A172 (cell line): ENCODE measurements at places on chromosomes 2 and 18. TPM values are rescaled to one million over a fixed set of nuclear protein-coding genes. Genes with fewer than 3 reads are reported as not detected.

DNA sequence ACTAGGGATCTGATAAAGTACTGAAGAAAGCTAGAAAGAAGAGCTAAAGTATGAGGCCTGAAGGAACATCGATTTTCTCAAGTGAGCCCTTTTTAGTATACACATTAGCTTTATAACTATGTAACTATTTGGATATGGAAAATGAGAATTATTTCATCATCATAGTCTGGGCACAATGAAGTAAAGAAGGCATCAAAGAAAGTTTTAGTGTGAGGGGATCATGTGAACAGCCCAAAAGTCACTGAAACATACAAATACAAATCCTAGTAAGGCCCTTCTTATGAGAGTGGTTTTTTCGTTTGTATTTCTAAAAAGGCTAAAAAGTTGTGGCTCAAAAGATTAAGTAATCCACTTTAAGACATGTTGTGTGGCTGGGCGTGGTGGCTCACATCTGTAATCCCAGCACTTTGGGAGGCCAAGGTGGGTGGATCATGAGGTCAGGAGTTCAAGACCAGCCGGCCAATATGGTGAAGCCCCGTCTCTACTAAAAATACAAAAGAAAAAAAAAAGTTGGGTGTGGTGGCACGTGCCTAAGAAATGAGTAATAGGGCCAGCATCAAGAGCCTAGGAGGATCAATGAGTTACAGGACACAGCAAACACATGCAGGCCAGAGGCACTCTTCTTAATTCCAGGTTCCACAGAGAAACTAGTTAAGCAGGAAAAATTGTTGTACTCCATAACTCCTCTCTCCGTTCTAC, 61.9 kb downstream of the PUM2 start:
- peak; percentile 57 for DNase-seq

DNA sequence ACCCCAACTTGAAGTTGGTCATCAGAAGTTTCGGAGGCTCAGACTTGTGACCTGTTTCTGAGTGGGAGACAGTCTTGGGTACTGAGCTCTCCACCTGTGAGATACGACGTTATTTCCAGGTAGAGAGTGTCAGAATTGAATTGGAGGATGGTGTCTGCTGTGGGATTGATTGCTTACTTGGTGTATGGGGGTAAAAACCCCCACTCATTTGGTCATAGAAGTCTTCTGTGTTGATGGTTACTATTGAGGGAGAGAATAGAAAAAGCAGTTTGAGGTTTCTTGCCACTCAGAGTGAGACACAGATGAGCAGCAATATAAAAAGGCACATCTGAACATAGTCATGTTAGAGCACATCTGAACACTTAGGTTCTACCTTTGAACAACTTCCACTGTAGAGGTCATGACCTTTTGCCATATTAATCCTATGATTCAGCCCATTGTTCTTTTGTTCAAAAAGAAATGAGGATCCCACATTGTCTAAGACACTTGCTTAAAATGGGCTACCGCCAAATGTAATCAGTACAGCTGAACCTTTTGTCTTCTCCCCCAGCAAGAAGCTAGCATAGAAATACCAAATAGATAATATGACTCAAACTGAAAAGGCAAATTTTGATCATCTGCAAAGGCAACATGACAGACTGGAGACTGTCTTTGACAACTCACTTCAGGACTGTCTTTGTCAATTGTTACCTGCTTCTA, 73.3 kb downstream of the NAB1 start:
- peak; percentile 20 for DNase-seq

- peak; percentile 77 for DNase-seq
Measured at GRCh38 chr2:145906354-145906753, 1386.4 kb upstream of the ZEB2 start.

GRCh38 chr2:45043174-45043573, 33.9 kb upstream of the SIX2 start:
- no peak for DNase-seq

DNA sequence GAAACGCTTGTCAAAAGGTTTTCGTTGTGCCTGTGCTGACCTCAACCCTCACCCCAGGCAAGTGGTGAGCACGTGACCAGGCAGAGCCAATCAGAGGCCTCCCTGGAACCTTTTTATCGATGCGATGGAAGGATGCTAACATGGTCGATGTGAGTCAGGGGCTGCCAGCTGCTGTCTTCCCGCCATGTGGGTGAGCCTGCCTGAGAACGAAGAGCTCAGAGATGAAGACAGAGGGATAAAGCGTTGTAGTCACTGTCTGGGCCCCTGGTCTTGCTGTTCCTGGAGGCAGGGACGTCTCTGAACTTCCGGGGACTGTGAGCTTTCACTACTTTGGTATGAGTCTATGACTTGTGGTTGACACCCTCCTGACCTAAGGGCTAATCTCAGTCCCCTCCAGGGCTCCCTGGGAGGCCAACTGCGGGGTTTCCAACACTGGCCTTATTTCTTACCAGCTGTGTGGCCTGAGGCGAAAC, 18.6 kb downstream of the DNMT3A start:
- DNase-seq, result peak; percentile 46

DNA sequence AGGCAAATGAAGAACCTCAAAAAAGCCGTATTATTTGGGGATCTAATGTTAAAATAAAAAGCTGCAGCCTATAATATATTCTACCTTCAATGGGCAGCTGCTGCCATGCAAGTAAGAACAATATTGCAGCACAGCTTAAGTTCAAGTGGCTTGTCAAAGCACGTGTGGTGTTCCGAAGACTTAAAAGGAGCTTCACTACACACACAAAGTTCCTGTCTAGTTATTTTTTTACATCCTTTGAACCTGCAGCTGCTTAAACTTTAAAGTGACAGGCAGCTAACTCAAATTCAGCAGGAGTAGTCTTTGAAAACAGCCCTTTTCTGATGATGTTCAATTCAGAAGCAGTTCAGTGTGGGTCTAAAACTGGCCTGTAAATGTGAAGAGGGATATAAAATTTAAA, 85.8 kb upstream of the XIRP2 start:
- no peak for DNase-seq

DNA sequence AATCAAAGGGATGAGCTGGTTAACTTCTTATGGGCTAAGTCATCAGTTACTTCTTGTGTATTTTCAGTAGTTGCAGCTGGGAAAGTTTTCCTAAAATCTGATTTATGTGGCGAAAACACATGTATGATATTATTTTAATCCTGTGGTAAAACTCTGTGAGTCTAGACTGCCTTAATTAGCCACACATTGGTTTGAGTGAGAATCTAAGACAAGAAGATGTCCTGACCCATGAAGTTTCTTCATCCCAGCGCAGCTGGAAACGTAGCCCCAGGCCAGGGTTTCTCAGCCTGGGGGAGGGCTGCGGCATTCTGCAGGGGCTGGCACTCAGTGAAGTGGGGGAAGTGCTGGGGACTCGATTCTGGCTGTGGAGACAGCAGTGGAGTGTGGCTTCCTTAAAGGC, 44.7 kb upstream of the INHBB start:
- DNase-seq, result no peak

- DNase-seq, result no peak
Measured at GRCh38 chr2:888906-889566, 61.6 kb upstream of the SNTG2 start.

GRCh38 chr2:240960971-240961876, 37.2 kb upstream of the SNED1 start:
- DNase-seq, result no peak

DNA sequence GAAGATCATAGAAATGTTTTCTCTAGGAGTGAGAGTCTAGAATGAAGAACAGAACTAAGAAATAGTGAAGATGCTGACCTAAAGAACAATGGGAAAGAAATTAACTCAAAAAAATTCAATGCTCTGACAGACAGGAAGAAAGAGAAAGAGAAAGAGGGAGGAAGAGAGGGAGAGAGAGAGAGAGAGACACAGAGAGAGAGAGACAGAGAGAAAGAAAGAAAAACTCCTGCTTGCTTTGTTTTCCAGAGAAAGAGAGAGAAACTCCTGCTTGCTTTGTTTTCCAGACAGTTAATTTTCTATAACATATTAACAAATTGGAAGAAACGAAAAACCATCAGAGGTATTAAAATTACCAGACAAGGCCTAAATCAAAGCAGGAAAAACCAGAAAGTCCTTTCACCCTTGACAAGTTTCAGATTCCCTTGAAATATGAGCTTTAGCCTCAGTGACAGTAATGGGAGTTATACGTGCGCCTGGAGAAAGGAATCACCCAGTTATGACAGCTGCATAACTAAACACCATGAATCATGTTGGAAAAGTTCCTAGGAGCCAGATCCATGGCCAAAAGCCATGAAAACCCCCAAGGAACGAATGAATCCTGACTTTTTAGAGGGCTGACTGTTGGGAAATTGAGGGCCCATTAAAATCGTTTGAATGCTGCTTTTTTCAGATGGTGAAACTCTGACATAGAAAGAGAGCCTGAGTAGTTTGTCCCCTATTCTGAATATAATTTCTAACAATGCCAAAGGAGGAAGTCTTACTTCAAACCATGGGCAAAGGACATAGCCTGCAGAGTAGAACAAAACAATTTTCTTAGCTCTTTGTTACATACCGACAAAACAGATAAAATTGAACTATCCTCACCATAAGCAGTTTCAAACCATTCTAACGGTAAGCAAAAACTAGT, 228.6 kb upstream of the CHST9 start:
- DNase-seq, result no peak

GRCh38 chr18:36503477-36503876, 206.0 kb downstream of the FHOD3 start:
- DNase-seq, result no peak

GRCh38 chr2:184326066-184326465, 272.3 kb upstream of the ZNF804A start:
- no peak for DNase-seq

DNA sequence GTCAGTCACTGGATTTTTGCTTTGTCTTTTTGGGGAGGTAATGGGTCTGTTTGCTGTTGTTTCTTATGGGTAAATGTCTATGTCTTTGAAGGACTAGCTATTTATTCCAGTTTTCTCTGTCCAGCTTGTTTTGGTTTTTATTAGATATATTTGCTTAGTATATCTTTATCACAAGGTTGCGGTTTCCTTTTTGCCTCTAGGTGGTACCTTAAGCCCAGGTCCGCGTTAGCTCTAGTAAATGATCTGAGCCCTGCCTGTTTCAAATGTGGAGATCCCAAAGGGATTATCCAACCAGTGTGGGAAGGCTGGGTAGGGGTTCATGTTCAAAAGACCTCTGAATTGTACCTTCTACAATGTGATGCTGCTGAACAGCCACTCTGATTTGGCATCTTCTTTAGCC, 114.5 kb downstream of the MYO3B start:
- no peak for DNase-seq

GRCh38 chr2:234735829-234736228, 216.0 kb upstream of the SH3BP4 start:
- no peak for DNase-seq

- no peak for DNase-seq
Measured at GRCh38 chr2:233010569-233011267, 2.3 kb downstream of the NGEF start.

DNA sequence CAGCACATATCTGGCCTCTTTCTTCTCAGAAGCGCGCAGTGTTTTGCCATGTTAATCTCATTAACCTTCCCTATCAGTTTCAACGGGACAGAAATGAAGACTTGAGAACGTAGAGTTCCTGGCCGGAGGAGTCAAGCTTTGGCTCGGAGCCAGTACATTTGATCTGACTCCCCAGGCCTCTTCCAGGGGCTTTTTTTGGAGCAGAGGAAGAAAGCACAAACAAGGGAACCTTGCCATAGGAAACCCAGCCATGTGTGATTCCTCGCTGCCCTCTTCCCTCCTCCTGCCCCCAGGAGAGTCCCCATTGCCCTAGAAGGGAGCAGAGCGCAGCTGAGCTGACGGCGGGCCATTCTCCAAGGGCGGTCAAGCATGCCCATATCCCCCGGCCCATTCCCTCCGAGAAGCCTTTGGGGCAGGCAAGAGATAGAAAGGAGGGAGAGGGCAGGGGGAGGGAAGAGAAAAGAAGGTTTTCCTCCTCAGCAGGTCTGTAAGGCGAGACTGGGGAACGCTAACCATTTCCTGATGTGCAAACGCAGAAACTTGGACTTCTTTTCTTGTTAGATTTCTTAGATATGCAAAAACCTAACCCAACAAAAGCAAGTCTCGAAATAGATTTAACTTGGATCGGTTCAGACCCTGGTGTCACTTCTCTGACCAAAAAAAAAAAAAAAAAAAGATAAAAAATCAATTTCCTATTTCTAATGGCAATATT, 63.7 kb upstream of the POU3F3 start:
- DNase-seq, result no peak

GRCh38 chr2:17646081-17646554, 105.6 kb downstream of the VSNL1 start:
- peak; percentile 77 for DNase-seq

GRCh38 chr2:72996117-72996502, 75.4 kb downstream of the SFXN5 start:
- no peak for DNase-seq

DNA sequence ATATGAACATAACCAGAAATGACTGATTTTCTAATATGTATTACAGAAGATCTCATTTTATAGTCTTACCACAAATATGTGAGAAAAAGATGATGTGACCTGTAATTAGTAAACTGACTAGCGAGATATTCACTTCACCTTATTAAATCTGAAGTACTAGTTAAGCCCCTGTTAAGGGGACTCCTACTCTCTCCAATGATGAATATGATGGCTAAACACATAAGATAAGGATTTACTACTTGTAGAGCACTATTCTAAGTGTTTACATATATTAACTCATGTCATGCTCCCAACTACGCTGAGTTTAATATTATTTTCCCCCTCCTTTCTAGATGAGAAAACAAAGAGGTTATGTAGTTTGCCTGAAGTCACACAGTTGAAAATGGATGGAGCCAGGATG, 40.9 kb downstream of the SP3 start:
- no peak for DNase-seq

DNA sequence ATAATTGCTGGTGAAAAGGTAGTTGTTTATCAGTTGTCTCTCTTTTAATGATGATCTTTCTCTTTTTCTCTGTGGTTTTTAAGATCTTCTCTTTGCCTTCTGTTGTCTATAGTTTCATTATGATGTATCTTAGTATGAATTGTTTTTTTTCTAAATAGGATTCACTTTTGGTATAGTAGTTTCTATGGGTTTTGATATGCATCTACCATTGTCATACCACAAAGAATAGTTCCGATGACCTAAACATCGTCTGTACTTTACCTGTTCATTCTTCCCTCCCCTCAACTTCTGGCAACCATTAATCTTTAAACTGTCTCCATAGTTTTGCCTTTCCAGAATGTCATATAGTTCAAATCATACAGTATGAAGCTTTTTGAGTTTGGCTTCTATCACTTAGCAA, 19.6 kb downstream of the RDH14 start:
- no peak for DNase-seq

Gene KIAA2012
- not detected in 2 replicates for total RNA-seq

Gene REG3A
- not detected in 2 replicates for total RNA-seq

Gene GATA6
- 3.9 and 4.3 TPM in 2 replicates for total RNA-seq

Gene IL1F10
- not detected in 2 replicates for total RNA-seq

Gene BMP10
- 0.46 TPM in 1 of 2 replicates, not detected in the other for total RNA-seq

Gene TFCP2L1
- 0.26 and 0.34 TPM in 2 replicates for total RNA-seq

Gene NAT8
- not detected in 2 replicates for total RNA-seq

Gene TRIB2
- 2.0 and 8.3 TPM in 2 replicates for total RNA-seq

Gene TCF23
- total RNA-seq, result not detected in 2 replicates

Gene GEN1
- total RNA-seq, result 24.7 and 31.2 TPM in 2 replicates

Gene MAP4K4
- 59.2 and 61.8 TPM in 2 replicates for total RNA-seq
